KG1 (cell line): ENCODE measurements at places on chromosomes 6 and 20.

DNA sequence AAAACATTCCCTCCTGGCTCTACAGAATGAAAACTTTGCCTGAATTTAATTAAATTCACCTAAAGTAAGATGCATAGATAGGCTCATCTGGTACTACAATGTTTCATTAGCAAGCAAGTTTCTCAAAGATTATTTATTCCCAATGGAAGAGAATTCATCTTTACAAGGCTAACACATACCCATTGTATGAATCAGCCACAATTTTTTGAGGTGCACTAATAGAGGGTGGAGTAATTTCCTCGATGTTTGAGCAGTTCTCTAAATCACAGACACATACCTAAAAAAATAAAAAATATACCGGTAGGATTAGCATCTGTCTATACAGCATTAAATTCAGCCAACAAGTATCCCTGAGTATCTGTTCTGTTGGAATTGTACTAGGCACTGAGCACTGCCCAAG is 32.7 kb downstream of the ROS1 start:
- no peak for DNase-seq

- no peak for DNase-seq
These were observed 137.6 kb downstream of the UST start for GRCh38 chr6:148884461-148884860.

DNA sequence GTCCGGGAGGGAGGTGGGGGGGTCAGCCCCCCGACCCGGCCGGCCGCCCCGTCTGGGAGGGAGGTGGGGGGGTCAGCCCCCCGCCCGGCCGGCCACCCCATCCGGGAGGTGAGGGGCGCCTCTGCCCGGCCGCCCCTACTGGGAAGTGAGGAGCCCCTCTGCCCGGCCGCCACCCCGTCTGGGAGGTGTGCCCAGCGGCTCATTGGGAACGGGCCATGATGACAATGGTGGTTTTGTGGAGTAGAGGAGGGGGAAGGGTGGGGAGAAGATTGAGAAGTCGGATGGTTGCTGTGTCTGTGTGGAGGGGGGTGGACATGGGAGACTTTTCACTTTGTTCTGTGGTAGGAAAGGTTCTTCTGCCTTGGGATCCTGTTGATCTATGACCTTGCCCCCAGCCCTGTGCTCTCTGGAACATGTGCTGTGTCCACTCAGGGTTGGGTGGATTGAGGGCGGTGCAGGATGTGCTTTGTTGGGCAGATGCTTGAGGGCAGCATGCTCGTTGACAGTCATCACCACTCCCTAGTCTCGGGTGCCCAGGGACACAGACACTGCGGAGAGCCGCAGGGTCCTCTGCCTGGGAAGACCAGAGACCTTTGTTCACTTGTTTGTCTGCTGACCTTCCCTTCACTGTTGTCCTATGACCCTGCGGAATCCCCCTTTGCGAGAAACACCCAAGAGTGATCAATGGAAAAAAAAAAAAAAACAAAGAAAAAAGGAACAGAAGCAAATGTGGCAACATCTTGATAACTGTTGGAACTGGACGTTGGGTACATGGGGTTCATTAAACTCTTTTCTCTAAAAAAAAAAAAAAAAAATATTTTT is 15.7 kb upstream of the E2F1 start:
- DNase-seq: no peak

- DNase-seq: no peak
These were observed 22.1 kb upstream of the TINAG start for GRCh38 chr6:54286141-54286540.

- no peak for DNase-seq
These were observed 191.6 kb downstream of the ADAT2 start for GRCh38 chr6:143258945-143259344.
